ENCODE measurements at places on chromosomes 16 and 17.

- DNase-seq, result no peak
These were observed 206.9 kb downstream of the RAB11FIP4 start for GRCh38 chr17:31598399-31598782.

- no peak for DNase-seq
These were observed 41.5 kb downstream of the RPTOR start for GRCh38 chr17:80585890-80586845.

- DNase-seq, result peak; percentile 46
These were observed 2.8 kb downstream of the TOB1 start for GRCh38 chr17:50863221-50863843.

GRCh38 chr16:74623214-74623838, 16.4 kb upstream of the GLG1 start:
- DNase-seq, result no peak

- no peak for DNase-seq
These were observed 166.3 kb downstream of the MSI2 start for GRCh38 chr17:57422574-57423164.

GRCh38 chr17:9370467-9370866, 205.2 kb downstream of the STX8 start:
- DNase-seq, result no peak

- no peak for DNase-seq
These were observed 40.3 kb upstream of the SREBF1 start for GRCh38 chr17:17876959-17877528.

GRCh38 chr17:60993497-60993896, 315.8 kb downstream of the BCAS3 start:
- no peak for DNase-seq

GRCh38 chr17:82984751-82985427, 94.5 kb upstream of the METRNL start:
- DNase-seq, result no peak

- no peak for DNase-seq
These were observed 3.0 kb upstream of the WFIKKN2 start for GRCh38 chr17:50832267-50832863.

GRCh38 chr16:56848029-56848936, 16.7 kb upstream of the SLC12A3 start:
- no peak for DNase-seq

DNA sequence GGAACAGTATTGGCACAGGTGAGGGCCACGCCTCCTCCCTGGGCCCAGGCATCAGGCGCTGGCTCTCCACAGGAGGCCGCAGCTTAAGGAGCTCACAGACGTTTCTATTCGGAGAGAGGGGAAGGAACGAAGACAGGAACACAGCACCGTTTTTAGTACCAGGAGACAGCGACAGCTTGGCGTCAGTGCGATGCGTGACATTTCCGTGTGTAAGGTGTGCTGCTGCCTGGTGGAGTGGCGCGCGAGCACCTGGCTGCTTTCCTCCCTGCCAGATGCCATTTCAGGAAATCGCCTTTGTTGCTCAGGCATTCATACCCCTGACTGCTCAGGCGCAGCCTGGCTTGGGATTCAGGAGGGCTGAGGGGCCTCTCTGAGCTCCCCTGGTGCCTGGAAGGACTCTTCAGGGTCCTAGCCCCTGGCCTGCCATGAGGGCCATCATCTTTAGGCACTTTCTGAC, 367.5 kb downstream of the CPPED1 start:
- peak; percentile 25 for DNase-seq

DNA sequence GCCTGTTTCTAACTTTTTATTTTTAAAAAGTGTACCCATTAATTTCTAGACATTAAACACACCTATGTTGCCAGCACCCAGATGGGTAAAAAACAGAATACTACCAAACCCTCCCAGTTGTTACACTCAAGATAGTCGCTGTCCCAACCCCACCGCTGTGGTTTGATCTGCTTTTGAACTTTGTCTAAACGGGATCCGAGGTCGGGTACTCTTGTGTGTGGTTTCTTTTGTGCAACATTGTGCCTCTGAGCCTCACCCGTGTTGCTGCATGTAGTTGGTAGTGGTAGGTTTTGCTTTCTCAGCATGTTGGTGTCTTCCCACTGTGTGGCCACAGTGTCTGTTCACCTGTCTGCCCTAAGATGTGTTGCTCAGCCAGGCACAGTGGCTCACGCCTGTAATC, 4.3 kb downstream of the KLHL36 start:
- DNase-seq, result no peak

DNA sequence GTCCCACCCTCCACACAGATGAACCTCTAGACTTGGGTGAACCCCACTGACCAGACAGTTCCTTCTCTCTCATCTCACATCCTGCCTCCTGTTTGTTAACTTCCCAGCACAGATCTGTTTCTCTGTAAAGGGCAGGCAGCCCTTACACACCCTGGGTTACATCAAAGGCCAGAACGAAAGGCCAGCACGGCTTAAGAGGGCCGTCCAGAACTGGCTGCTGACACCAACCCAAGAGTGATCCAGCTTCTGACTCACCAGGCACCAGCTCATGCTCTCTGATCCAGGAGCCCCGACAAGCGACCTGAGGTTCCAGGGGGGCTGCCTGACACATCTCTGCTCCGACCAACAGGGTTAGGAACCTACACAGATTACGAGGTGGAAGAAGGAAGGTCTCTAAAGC, 86.9 kb downstream of the MRM3 start:
- DNase-seq, result no peak

DNA sequence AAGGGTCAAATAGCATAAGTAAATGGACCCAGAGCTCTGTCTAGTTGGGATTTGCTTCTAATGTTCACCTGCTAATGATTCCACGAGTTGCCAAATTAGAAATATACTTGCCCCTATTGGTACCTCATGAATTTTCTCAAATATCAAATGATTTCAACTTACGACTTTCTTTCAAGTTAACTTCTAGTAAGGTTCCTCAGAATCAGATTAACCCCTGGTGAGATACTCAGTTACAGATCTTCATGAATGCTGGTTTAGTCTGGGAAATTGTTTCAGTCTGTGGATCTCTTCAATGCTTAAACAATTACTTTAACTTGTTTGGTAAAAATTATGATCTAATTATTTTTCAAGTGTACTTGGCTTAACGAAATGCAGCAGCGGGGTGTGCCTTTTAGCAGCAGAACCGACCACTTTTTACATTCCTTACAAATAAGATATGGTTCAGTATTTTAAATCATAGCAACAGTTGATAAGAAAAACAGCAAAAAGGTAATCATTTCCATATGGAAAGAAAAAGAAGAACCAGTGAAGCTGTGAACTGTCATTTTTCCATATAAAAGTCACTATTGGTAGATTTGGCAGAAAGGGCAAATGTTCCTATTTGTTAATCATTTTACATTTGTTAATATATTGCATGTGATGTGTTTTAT, 34.5 kb downstream of the TUBD1 start:
- no peak for DNase-seq

DNA sequence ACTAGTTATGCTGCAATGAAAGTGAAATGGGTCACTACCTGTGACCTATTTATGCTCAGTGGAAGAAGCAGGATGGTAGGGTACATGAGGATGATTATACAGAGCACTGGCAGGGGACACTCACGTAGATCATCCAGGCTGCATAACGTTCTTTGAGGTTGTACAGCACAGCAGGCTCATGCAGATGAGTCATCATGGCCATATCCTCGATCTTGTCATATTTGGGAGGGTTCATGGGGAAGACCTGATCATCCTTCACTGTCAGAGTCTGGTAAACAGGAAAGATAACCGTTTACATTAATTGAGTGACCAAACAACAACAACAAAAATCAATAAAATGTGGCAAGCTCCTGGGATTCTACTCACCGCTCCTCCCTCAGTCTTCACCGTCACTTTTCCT, 2.1 kb downstream of the MYH2 start:
- no peak for DNase-seq

DNA sequence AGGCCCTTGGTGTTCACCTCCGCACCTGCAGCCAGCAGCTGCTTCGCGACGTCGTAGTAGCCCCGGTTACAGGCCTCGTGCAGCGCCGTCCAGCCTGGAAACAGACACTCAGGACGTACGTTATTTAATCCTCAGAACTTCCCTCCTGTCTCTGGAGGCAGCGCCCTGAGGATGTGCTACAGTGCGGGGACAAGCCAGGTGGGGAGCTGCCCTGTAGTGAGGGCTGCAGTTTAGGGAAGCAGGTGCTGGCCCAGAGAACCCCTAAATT, 71.0 kb downstream of the ZNF778 start:
- no peak for DNase-seq

GRCh38 chr16:15988268-15989013, 39.0 kb downstream of the ABCC1 start:
- no peak for DNase-seq

- no peak for DNase-seq
These were observed 110.7 kb downstream of the RAP1GAP2 start for GRCh38 chr17:2906901-2907300.

DNA sequence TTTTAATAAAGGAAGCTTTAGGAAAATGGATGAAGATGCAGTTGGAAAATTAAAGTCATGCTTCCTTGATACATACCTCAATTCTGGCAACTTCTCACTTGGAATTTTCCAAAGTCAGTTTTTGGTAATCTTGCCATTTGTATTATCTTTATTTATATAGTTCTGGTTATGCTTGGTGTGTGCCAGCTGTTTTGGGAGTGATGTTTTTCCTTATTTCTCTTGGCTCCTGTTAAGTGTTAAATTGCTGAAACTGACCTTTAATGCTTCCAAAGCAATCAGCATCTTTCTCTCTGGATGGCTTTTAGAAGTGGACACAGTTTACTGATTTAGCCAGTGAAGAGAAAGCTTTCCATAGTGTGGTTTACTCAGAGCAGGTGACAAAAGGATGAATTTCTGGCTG, 70.1 kb upstream of the HAS3 start:
- no peak for DNase-seq

GRCh38 chr17:60128171-60128859, 21.5 kb upstream of the CA4 start:
- no peak for DNase-seq

DNA sequence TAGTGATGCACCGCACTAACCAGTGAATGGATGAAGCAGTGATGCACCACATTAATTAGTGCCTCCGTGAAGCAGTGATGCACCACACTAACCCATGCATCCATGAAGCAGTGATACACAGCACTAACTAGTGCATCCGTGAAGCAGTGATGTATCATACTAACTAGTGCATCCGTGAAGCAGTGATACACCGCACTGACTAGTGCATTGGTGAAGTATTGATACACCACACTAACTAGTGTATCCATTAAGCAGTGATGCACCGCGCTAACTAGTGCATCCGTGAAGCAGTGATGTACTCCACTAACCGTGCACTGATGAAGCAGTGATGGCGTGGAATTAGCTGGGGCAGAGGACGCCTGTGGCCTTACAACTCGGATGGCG, 80.6 kb upstream of the NKD1 start:
- no peak for DNase-seq

GRCh38 chr16:9286930-9287329, 195.5 kb downstream of the HAPSTR1 start:
- DNase-seq, result no peak

- no peak for DNase-seq
These were observed 58.7 kb downstream of the CMC2 start for GRCh38 chr16:80947708-80948625.

Data from nephron progenitor cell (in vitro differentiated cells).